ENCODE measurements at places on chromosomes 11 and 22. TPM values are rescaled to one million over a fixed set of nuclear protein-coding genes. Genes with fewer than 3 reads are reported as not detected.

- DNase-seq, result no peak
These were observed 37.5 kb upstream of the MMP20 start for GRCh38 chr11:102662607-102663006.

GRCh38 chr11:98589967-98590366 is 430.8 kb upstream of the CNTN5 start:
- DNase-seq, result no peak

- no peak for DNase-seq
These were observed 12.7 kb downstream of the C11orf91 start for GRCh38 chr11:33687733-33688479.

GRCh38 chr11:64870176-64870892 is 8.1 kb downstream of the EHD1 start:
- DNase-seq, result no peak

DNA sequence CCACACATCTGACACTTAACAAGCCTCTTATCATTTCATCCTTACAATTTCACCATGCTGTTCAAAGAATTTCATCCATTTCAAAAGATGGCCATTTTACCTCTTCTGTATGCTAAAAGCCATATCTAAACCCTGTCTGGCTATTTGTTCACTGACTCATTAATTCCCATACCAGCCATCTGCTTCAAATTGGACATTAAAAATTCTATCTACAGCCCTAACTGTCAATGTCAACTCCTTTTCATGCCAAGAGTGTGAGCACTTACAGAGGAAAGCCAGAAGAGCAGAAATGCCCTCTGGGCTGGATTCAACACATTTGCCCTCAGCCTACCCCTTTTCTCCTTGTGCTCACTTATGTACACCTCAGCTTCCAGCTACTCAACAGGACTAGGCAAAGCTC is 59.2 kb downstream of the SYTL2 start:
- DNase-seq, result no peak

- no peak for DNase-seq
These were observed 96.7 kb upstream of the LUZP2 start for GRCh38 chr11:24400059-24400665.

Gene MRGPRE
- 0.36 TPM for total RNA-seq

All from left ventricle myocardium inferior (tissue), 1 donor.